ENCODE measurements at places on chromosomes 3 and 15.

DNA sequence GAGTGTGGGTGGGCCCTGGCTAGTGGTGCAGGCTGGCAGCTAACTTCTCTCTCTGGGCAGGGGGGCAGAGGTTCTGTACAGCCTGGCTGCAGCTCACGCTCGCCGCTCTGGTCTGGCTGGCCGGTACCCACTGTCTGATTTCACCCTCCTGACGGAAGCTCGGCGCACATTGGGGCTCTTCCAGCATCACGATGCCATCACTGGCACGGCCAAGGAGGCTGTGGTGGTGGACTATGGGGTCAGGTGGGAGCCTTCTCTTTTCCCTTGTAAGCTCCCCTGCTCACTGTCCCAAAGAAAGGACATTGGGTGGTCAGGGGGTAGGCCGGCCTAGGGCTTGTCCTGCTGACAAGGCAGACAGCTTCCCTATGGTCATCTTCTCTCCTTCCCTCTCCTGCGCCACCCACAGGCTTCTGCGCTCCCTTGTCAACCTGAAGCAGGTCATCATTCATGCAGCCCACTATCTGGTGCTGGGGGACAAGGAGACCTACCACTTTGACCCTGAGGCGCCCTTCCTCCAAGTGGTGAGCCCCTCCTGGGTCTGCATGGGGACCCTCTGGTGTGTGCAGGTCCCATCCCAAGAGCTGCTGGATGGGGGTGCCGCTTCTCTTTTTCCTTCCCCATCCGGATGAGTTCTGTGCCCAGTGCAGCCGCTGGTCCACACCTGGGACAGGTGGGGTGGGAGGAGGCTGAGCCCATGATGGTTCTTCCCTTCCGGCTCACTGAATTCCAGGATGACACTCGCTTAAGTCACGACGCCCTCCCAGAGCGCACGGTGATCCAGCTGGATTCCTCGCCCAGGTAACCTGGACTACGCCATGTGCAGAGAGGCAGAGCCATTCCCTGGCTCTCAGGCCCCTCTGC lies 7.6 kb downstream of the MAN2A2 start:
- no peak for DNase-seq

DNA sequence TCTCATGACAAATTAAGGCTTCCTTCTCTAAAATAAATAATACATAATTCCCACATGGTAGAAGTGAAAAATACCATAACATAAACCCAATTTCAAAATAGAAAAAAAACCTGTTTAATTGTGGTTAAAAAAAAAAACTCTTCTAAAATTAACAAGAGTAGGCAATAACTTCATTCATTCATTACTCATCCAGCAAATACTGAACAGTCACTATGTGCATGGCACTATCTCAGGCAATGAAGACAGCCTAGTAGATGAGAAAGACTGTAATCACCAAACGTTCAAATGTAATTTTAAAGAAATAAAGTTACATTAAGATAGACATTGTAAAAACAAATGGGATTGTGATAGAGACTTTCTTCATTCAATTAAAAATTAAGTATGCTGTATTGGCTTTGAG lies 43.4 kb downstream of the TFDP2 start:
- no peak for DNase-seq

GRCh38 chr3:39118079-39118478 lies 10.6 kb downstream of the TTC21A start:
- no peak for DNase-seq

DNA sequence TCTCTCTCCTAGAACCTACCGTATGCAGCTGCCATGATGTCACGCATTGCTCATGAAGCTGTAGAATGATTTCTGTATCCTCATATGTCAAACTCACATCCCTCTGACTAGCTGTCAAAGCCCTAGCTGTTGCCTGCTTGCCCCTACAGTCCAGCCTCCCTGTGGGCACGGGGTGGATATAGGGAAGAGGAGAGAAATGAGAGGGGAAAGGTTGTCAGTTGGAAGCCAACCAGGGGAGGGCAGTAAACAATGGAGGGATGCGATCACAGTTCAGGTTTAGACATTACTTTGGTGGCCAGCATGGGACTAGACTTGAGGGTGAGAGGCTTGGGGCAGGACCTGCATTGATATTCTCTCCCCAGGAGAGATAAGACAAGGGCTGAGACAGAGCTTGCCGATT lies 1.7 kb upstream of the HDGFL3 start:
- no peak for DNase-seq

DNA sequence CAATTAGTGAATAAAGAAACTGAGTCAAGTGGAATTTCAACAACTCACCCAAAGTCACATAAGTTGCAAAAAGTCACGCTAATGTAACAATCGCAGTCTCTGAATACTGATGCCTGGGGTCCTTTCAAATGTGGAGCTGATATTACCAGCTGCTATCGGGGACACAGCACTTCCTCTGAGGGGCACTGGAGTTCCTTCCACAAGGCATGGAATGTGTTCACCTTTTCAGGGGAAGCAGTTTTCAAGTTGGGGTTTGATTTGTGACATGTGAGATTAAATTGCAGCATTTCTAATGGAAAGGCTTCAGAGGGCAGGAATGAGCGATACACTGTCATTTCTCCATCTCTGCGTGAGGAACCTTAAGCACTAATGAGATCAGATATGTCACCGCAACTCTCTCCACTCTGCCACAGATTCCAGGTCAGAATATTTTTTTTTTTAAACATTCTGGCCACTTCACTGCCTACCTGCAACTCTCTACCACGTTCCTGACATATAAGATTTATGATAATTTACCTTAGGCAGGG lies 807.2 kb upstream of the CFAP20DC start:
- DNase-seq: no peak
